ENCODE measurements at places on chromosomes 7 and 10.
A peak's percentile ranks its signal among the peaks of the same experiment; 100 is the strongest.

- no peak for DNase-seq
Observed at GRCh38 chr10:71005337-71006305, 117.3 kb upstream of the PCBD1 start.

- DNase-seq, result no peak
Observed at GRCh38 chr7:24982917-24983316, 2.9 kb upstream of the OSBPL3 start.

DNA sequence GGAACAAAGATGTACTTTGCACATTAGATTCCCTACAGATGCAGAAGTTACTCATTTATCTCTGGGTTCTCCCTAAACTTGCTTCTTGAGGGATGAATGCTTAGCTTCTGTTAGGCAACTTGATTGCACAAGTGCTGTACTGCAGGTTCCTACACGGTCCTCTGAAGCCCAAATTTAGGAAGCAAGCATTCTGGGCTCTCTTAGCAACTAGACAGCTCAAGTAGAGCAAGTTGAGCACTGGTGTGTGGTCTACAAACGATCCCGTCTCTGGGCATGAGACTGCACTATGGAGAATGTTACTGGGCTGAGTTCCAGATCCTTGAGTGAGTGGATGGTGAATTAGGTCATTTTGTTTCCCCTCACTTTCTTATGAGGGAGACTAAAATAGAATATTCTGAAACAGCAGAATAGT is 14.3 kb downstream of the SEMA3D start:
- no peak for DNase-seq

DNA sequence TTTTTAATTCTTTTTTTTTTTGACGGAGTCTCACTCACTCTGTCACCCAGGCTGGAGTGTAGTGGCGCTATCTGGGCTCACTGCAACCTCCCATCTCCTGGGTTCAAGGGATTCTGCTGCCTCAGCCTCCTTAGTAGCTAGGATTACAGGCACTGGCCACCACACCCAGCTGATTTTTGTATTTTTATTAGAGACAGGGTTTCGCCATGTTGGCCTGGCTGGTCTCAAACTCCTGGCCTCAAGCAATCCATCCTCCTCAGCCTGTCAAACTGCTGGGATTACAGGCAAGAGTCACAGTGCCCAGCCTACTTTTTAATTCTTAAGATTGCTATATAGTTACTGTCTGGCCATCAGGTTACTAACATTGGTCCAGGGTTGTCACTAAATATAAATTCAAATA is 59.6 kb downstream of the ZNF277 start:
- DNase-seq, result no peak

GRCh38 chr7:326273-326672 is 36.3 kb downstream of the FOXL3 start:
- no peak for DNase-seq

GRCh38 chr7:128174386-128174785 is 66.7 kb upstream of the LEP start:
- no peak for DNase-seq

DNA sequence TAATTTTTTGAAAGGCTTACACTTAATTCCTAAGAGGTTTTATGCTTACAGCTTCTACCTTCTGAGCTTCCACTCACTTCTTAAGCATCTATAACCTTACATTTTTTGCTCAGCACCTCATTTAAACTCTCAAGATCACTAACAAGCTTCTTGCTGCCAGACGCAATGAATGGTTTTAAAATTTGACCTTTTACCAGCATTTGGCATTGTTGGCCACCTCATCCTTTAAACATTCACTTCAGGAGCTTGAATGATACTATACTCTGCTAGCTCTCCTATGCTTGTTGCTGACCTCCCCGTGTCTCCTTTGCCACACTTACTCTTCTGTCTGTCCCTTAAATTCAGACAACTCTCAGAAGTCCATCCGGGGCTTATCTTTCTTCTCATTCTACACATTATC is 37.7 kb upstream of the ODAD2 start:
- no peak for DNase-seq

DNA sequence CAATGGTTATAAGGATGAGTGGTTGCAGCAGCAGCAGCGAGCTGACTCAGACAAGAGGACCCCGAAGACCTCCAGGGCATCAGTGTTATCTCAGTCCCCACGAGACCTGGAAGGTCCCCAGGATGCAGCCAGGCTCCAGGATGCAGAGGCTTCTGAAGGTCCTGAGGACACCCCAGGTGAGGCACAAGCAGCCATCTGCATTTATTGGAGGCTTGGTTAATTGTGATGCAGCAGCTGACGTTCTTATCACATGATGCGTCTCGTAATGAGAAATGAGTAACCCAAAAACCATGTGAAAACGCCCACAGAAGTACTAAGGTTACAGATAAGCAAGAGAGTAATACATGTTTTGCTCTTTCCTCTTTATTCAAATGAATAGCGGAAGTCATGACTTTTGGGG is 17.4 kb downstream of the C7orf57 start:
- DNase-seq, result no peak

DNA sequence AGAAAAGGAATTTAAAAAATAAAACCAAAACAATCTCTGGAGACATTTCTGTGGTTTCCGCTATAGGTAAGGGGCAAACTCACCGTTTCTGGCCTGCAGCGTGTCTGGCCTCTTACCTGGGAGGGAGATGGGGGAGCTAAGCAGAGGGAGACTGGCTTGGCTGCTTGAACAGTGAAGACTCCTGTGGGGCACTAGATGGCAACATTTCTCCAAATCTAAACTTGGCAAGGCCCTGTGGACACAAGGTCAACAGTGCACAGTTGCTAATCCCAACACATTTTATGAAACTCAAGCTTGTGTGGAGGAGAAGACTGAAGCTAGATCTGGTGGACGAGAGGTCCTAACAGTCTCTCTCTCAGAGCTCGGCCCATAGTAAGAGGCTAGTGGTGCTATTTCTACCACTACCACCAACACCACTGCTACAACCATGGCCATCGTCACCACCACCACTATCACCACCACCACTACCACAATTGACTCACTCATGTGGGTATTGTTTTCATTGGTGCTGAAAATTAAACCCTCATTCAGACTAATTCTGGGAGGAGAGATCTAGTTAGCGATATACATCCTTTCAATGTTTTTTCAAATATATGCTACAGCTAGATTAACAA is 28.4 kb upstream of the CDHR3 start:
- DNase-seq, result peak; percentile 14
